ENCODE measurements at places on chromosomes 3 and 15.
A peak's percentile ranks its signal among the peaks of the same experiment; 100 is the strongest.

- DNase-seq, result no peak
Observed at GRCh38 chr15:55221090-55222011, 24.6 kb upstream of the RSL24D1 start.

DNA sequence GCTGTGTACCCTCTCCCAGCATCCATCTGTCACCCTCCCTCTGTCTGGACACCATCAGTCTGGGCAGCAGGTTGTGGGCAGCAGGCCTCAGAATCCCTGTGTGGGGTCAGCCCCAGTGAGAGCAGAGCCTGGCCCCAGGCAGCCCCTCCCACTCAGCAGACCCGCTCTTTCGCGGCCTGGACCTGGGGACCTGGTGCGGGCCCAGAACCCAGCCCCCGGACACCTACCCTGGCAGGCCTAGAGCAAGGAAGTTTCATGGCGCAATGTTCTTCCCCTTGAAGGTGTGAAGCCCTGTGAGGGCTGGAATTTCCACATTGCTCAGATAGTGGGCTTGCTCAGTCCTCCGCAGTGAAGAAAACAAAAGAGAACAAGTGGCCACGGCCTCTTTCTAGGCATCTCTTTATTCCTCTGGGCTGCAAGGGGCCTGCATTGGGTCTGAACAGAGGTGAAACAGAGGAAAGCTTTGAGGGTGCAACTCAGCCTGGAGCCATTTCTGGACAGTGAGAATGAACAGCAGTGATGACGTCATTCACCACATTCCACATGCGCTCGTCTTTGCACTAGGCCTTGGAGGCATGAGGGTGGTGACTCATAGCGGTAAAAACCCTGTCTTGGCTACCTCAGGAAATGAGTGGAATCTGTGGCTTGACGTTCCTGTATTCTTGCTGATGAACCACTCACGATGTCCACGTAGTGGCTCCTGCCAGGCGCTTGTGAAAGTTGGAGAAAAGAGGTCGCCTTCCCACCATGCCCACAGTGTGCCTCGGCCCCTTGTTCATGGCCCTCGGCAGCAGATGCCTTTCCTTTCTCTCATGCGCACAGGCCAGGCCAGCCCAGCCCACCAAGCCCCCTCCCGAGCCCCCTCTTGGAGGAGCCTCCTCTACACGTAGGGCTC lies 66.1 kb downstream of the SLC30A4 start:
- no peak for DNase-seq

DNA sequence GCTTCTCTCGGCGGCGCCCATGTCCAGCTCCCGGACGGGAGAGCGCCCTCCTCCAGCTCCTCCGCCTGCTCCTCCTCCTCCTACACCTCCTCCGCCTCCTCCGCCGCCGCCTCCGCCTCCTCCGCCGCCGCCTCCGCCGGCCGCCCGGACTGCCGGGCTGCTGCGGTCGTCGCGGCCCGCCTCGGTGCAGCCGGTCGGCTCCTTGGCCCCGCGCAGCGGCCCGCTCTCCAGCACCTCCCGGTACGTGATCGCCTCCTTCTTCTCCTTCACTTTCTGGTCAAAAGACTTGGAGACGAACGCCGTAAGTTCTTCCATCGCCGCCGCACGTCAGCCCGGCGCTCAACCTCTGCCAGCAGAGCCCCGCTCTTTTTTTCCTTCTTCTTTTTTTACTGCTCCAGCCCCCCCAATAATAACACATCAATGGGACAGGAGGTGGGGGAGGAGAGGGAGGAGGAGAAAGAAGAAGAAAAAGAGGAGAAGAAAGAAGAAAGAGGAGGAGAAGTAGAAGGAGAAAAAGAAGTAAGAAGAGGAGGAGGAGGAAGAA lies 438 bp downstream of the SHOX2 start:
- no peak for DNase-seq

DNA sequence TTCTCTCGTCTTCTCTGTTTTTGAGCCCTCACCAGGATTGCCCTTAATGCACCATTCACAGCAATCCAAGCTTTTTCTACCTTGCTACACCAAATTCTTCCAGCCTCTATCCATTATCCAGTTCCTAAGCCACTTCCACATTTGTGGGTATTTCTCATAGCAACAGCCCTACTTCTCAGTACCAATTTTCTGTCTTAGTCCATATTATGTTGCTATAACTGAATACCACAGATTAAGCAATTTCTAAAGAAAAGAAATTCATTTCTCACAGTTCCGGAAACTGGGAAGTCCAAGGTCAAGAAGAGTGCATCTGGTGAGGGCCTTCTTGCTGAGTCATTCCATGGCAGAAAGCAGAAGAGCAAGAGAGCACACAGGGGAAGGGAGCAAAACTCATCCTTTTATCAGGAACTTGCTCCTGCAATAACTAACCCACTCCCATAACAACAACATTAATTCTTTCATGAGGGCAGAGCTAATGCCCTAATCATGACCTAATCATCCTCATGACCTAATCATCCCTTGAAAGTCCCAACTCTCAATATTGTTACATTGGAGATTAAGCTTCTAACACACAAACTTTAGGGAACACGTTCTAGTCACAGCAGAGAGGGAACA lies 9.7 kb upstream of the EIF1B start:
- no peak for DNase-seq

GRCh38 chr15:86875067-86875466 lies 795.4 kb downstream of the AGBL1 start:
- DNase-seq, result no peak

GRCh38 chr15:90680371-90680935 lies 36.7 kb upstream of the BLM start:
- DNase-seq, result no peak

- DNase-seq, result no peak
Observed at GRCh38 chr3:95508124-95508523, 1306.3 kb upstream of the EPHA6 start.

- DNase-seq, result no peak
Observed at GRCh38 chr3:70250492-70250891, 61.9 kb downstream of the MDFIC2 start.

- DNase-seq, result no peak
Observed at GRCh38 chr15:80536231-80536630, 132.0 kb downstream of the ARNT2 start.

DNA sequence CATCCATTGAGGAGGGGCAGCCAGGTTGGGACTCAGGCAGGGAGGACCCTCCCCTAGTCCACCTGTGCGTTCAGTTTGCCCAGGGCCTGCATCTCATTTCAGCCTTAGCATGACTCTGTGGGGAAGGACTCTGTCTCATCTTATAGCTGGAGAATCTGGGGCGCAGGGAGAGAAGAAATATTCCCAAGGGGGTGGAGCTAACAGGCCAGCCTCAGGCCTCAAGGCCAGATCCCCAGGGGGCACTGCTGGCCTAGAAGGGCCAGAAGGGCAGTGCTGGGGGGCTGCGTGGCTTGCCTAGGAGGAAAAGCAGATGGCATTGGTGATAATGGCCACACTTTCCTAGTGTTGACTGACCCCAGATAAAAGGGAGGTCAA lies 10.9 kb downstream of the AMOTL2 start:
- no peak for DNase-seq

DNA sequence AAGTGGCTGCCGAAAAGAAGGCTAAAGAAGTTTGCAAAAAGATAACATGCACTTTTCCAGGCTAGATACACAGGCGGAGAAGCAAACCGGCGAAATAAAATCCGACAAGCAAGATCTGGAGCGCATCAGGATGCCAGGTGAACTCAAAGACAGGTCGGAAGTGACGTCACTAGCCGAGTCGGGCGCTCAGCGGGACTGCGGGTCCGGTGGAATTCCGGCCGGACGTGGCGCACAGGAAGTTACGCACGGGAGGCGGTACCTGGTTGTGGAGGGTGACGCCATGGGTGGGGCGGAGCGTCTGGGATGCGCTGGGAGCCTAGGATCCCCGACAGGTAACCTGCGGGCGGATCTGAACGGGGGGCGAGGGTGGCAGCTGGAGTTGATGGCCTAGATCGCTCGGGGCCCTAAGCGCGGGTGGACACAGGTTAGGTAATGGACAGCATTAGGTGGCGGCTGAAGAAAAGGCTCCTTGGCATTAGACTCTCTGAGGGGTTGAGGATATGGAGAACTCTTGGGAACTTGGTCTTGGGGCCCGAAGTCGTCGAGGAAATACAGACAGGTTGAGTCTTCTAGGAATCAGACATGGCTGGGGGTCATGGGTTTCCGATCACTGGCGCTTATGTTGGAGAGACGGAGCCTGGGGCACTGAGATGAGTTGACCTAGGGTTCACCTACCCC lies 29.0 kb upstream of the EHHADH start:
- DNase-seq, result peak; percentile 82

DNA sequence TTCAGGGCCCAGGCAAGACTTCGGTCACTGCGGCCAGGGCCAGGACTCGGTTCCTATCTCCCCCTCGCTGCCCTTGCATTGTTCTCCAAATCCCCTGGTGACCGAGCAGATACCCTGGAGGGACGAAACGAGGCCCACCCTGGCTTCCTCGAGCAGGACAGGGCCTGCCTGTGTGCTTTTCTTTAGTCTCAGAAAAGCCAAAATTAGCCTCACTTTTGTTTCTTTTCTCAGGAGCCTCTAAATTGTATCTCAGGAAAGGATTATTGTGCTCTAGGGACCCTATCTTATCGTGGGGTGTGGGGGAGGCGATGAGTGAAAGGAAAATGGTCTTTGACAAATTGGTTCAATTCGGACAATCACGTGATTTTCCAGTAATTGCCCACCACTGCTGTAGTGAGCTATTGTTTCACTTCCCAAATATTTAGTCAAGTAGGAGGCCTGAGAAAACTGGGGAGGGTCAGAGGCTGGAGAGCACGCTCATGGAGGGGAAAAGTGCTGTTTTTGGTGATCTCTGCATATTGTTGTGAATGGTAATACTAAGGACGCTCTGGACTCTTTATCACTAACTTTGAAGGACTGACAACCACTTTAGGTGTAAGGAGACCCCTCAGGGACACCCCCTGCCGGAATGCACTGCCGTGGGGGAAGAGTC lies 61.6 kb downstream of the TMEM44 start:
- no peak for DNase-seq

GRCh38 chr3:171906951-171907676 lies 64.0 kb downstream of the TMEM212 start:
- no peak for DNase-seq

DNA sequence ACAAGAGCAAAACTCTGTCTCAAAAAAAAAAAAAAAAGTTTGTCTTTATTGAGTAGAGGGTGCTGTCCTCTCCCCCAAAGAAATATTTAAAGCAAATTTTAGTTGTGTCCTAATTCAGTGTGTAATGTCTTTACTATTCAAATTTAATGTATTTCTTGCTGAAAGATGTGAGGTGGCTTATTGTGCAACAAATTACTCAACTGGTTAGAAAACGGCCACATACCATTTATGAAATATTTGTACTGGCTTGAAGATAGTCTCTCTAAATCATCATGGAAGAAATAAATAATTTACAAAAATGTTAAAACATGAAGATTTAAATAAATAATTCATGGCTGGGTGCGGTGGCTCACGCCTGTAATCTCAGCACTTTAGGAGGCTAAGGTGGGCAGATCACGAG lies 63.0 kb downstream of the SLTM start:
- no peak for DNase-seq

DNA sequence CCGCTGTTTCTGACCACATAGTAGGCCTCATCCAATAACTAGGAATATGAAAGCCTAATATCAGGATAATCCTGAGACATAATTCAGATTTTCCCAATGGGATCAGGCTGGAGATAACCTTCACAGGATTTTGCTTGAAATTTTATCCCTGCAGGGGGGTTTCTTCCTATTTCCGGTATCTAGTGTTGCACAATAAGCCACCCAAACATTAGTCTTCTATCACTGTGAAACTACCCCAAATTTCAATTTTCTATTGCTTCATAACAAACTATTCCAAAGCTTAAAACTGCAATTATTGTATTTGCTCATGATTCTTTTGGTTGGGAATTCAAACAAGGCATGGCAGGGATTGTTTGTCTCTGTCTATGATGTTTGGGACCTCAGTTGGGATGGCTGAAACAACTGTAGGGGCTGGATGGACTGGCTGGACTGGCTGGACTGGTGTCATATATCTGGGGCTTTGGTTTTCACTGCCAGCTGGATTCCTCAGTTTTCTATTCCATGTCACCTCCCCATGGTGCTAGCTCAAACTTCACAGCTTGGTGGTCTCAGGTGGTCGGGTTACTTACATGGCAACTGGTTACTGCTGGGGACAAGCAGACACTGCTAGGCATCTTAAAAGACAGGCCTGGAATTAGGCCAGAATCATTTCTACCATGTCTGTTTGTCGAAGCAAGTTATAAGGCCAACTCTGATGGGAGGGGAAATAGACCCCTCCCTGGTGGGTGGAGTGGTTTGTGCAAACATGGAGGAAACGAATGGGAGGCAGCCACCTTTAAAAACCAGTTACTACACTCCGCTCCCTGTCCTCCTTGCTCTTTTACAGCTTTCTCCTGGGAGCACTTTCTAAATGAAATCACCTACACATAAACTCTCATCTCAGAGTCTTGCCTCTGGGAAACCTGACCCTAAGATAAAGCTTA lies 88.2 kb upstream of the STT3B start:
- no peak for DNase-seq

GRCh38 chr3:181879926-181880325 lies 168.2 kb downstream of the SOX2 start:
- DNase-seq, result no peak

GRCh38 chr15:63381301-63382204 lies at the start of gene CA12:
CA12 (minus strand) TSS chr15:63381846; CDS start chr15:63381720, 126 bp downstream.
- DNase-seq, result no peak

DNA sequence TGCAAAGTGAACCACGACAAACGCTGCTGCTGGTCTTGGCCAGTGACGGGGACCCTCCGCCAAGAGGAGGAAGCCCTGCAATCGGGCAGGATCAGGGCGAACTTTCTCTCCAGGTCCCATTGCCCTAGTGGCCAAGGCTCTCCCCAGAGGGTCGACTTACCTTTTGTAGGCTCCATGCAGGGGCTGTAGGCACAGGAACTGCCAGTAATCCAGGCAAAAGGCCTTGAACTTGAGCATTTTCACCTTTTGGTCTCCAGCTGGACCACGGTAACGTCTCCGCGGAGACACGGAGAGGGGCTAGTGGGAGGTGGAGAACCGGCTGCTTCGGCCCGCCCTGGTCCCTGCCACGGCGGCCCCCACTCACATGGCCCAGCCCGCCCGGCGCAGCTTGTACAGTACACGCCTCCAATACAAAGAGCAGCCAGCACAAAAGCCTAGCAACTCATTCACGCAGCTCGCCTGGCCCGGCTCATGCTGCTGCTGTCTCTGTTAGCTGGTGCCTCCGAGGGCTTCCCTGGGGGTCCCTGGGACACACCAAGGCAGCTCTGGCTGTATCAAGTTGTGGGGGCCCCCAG lies 31.0 kb downstream of the IQSEC1 start:
- no peak for DNase-seq

GRCh38 chr3:66602237-66602636 lies 101.4 kb upstream of the LRIG1 start:
- no peak for DNase-seq

- DNase-seq, result no peak
Observed at GRCh38 chr3:175495331-175495730, 636.2 kb downstream of the NAALADL2 start.

All from activated naive CD4-positive, alpha-beta T cell (primary cell).